ENCODE measurements at places on chromosomes 2 and 18. TPM values are rescaled to one million over a fixed set of nuclear protein-coding genes. Genes with fewer than 3 reads are reported as not detected.

The CCDC68 gene
- 1.8 TPM for polyA plus RNA-seq

The C2orf78 gene
- 0.02 TPM for polyA plus RNA-seq

The CPS1 gene
- polyA plus RNA-seq, result 1.1 TPM

The ACVR1C gene
- polyA plus RNA-seq, result 0.23 TPM

The TMEM131 gene
- 15.6 TPM for polyA plus RNA-seq

The DSG4 gene
- 0.05 TPM for polyA plus RNA-seq

The KIDINS220 gene
- polyA plus RNA-seq, result 19.3 TPM

All from thymus (tissue), 14 donors.